Fibroblast of mammary gland (primary cell): ENCODE measurements at places on chromosomes 5 and 9.

GRCh38 chr5:145941448-145942130 lies 5.2 kb downstream of the SH3RF2 start:
- peak; percentile 32 for DNase-seq

GRCh38 chr9:21991072-21991959 lies 2.9 kb downstream of the CDKN2A start:
- DNase-seq, result no peak

GRCh38 chr9:128215491-128216409 lies 12.6 kb downstream of the DNM1 start:
- DNase-seq, result peak; percentile 83

- no peak for DNase-seq
Observed at GRCh38 chr5:5929291-5930020, 448.9 kb downstream of the MED10 start.

- no peak for DNase-seq
Observed at GRCh38 chr9:94865582-94866452, 139.3 kb downstream of the AOPEP start.

GRCh38 chr5:149325894-149326293 lies 19.4 kb upstream of the GRPEL2 start:
- DNase-seq, result no peak

- no peak for DNase-seq
Observed at GRCh38 chr5:10351919-10352318, 1.6 kb upstream of the MARCHF6 start.

DNA sequence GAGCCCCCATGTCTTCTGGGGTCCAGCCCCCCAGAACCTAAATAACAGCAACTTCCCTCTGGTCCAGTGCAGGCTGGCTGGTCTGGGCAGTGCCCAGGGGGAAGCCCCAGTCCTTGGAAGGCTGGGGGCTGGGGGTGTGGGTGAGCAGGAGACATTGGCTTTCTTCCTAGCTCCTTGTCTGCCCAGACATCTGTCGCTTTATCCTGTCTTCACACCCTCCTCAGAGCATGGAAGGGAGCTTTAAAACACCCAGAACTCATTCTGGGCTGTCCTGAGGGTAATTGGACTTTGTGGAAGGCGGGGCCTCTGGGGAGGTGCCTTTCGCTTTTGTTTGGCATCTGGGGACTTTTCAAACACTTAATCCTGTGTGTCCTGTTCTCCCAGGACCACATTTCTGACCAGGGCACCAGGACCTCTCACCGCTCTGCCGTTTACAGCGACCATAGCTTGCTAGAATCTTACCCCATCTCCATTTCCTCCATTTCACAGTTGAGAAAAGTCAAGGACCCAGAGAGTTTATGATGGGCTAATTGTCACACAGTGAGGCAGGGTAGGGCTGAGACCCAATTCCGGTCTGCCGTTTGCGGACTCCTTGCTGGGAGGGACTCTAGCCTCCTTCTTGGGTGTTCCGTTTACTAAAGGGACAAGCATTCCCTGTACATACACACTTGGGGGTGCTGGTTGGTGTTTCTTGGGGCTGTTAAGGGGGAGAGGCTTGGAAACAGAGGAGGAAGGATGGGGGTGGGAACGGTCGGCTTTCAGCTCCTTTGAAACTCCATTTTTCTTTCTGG lies 1.1 kb downstream of the GSN start:
- peak; percentile 35 for DNase-seq

GRCh38 chr9:108838017-108838416 lies 17.8 kb downstream of the ACTL7B start:
- peak; percentile 50 for DNase-seq

DNA sequence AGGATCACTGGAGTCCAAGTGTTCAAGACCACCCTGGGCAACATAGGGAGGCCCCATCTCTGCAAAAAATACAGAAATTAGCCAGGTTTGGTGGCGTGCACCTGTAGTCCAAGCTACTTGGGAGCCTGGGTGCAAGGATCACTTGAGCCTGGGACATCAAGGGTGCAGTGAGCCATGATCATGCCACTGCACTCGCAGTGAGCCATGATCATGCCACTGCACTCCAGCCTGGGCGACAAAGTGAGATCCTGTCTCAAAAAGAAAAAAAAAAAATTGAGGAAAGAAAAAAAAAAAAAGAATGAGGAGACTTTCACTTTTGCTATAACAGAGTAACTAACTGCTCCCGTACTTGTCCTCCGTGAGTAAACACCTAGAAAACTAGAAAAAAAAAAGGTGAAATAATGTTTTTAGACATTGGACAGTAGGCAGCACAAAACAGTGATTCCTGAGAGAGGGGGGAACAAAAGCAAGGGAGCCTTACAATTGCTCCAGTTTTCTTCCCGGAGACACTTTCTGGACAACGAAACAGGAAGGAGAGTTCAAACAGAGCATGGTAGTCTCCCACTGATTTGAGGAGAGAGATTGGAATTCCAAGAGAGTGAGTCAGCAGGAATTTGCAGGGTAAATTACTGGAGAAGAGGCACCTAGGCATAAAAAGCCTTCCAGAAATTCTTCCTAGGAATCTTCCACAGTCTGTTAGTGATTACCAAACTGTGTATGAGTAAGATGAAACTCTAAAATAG lies 6.9 kb upstream of the ZBTB5 start:
- DNase-seq, result peak; percentile 90

DNA sequence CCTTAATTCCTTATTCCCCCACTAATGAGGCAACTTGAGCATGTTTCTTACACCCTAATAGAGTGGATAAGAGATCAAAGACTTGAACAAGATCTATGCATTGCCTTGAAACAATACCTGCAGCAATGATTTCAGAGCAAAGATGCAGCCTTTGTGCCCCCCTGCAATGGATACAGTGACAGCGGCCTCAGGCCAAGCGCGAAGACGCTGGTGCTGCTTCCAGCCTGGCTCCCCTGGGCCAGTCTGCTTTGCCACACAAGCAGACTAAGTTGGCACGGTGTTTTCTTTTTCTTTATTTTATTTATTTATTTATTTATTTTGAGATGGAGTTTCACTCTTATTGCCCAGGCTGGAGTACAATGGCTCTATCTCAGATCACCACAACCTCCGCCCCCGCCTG lies 179.8 kb upstream of the S1PR3 start:
- no peak for DNase-seq

DNA sequence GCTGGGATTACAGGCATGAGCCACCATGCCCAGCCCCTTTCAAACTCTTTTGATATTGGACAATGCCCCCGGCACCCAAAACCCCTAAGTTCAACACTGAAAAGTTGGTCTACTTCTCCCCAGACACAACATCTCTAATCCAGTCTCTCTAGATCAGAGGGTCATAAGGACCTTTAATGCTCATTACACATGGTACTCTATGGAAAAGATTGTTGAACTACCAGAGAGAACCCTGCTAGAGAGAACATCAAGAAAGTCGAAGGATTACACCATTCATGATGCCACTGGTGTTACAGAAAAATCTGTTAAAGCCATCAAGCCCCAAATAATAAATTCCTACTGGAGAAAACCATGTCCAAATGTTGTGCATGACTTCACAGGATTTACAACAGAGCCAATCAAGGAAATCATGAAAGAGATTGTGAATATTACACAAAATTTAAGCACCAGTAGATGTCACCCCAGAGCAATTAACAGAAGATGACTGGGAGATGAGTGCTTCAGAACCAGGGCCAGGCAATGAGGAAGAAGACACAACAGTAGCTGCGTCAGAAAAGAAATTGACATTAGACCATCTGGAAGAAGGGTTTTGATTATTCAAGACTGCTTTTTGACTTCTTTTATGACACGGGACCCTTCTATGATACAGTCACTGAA lies 28.3 kb upstream of the NIPAL4 start:
- peak; percentile 73 for DNase-seq

GRCh38 chr9:4829969-4830368 lies 37.2 kb downstream of the RCL1 start:
- peak; percentile 85 for DNase-seq

GRCh38 chr5:138890644-138891043 lies 15.5 kb upstream of the LRRTM2 start:
- DNase-seq, result no peak

DNA sequence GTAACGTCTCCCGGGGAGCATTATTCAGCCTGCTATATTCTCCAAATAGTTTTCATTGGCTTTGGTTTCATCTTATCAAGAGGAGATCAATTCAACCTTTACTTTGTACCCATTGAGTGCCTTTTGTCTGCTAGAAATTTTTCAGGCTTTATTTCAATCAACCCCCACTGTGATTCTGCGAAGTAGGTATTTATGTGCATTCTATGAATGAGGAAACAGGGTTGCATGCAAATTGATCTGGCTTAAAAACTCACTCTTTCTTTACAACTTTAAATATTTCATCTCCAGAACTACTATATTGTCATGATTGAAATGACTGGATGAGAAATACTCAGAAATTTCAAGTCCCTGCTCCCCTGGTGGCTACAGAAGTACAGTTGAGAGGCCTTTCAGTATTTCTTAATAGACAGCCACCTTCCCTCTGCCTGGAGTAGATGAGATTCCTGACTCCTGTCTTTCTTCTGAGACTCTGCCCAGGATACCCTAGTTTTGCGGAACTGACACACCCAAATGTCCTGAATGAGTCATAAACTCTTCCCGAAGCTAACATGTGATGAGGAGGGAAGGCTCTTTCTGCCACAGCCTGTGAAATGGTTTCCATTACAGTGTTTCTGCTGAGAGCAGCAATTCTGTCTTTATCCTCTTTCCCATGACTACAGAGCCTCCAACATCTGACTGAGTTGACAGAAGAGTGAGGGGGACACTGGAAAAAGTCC lies 52.6 kb upstream of the TNC start:
- DNase-seq, result peak; percentile 81

- no peak for DNase-seq
Observed at GRCh38 chr5:124234022-124234769, 512.2 kb downstream of the ZNF608 start.

GRCh38 chr5:65796269-65796668 lies 74.3 kb downstream of the NLN start:
- DNase-seq, result peak; percentile 33

DNA sequence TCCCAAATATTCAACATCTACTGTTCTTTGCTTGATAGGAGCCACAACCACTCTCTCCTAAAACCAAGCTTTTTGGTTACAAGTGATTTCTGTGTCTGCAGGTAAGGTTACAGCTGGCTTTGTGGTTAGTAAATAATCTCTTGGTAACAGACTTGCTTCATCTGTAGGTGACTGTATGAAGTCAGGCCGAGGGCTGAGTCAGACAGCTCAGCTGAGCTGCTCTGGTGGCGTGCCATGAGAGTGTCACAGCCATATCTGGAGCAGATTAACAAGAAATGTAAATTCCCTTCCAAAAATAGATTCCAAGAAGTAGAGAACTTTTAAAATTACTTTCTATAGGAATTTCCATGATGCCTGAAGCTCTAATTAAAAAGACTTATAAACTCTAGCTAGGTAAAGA lies 23.7 kb upstream of the TAS2R1 start:
- DNase-seq, result peak; percentile 48

DNA sequence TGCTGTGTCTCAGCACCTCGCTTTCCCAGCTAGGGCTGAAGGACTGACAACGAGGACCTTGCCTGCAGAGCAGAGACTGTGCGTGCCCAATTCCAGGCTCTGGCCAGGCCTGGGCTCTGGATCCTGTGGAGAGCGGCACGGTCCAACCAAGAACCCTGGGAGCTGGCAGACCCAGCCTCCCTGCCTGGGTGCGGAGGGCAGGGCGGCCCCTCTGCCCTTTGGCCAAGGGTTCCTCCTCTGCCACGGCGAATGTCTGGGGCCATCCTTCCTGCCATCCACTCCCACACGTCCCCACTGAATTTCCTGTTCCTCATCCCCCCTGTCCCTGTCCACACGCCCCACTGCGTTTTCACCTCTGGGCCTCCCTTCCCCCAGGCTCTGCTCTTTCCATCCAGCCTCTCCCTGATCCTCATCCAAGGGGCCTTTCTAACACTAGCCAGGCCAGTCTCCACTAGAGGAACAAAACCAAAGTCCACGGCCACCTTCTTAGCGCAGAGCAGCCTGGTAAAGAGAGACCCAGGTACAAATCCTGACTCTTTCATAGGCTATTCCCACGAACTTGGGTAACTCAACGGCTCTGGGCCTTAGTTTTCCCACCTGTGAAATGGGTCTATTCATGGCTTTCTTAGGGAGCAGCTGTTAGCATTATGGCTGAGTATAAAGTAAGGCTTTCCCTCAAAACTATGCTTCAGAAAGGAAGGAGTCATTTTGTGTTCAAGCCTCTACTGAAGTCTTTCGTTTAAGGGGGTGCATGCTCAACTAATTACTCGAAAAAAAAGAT lies 95.5 kb upstream of the PHYKPL start:
- DNase-seq, result no peak

GRCh38 chr5:107652408-107652807 lies 18.3 kb downstream of the EFNA5 start:
- no peak for DNase-seq

GRCh38 chr5:98569288-98569687 lies 204.2 kb upstream of the RGMB start:
- DNase-seq, result no peak

DNA sequence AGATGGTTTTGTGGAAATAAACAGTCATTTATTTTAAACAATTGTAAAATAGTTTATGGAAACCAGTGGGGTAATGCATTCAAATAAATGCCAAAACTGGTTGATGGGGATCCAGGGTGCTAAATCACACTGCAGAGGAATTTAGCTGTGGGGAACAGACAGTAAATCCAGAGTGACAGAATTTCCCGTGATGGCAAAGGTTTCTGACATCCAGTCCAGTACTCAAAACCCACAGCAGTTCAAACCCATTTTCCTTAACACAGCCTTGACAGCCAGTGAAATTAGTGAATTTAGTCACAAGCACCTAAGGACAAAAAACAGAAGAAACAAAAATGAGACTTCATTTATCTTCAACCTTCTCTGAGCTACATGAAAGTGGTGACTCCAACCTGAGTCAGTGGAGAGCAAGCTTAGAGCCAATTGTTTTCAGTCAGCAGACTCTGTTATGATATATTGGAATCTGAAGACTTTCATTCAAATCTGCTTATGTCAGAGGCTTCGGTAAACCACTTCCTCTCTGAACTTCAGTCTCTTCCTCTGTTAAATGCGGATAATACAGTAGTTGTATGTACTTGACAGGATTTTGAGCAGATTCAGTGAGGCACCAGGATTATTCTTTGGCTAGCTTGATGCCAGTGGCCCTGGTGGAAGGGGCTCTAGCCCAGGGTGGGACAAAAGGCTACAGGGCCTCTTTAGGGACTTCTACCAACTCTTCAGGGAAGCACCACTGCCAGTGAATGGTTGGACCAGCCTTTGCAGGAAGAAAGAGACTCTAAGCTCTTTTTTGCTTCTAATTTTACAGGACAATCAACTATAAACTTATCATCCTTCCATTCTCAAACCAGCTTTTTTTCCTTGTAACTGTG lies 185.3 kb downstream of the MAPKAP1 start:
- peak; percentile 98 for DNase-seq

GRCh38 chr5:74636552-74636951 lies 4.0 kb downstream of the ENC1 start:
- DNase-seq, result no peak

- DNase-seq, result no peak
Observed at GRCh38 chr9:101702257-101702656, 36.2 kb downstream of the GRIN3A start.

DNA sequence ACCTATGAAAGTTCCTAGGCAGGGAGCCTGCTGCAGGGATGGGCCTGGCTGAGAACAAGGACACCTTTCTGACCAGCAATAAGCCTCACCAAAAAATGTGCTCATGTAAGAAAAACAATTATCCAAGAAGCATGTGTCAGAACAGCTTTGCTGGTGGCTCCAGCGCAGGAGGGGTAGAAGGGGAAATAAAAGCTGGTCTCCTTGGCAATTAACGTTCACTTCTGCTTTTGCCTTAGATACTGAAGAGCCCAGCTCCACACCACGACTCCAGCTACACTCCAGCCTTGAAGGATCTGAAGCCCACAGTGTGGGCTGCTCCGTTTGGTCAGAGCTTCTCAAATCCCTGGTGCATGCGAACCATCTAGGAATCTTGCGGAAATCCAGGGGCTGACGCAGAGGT lies 107.6 kb upstream of the PHYKPL start:
- DNase-seq, result no peak

- DNase-seq, result no peak
Observed at GRCh38 chr9:98142182-98142907, 23.3 kb upstream of the TRIM14 start.
